AG08395 (cell line): ENCODE measurements at places on chromosomes 16 and 17.

GRCh38 chr16:21126518-21126917 is 24.1 kb downstream of the DNAH3 start:
- DNase-seq: no peak

DNA sequence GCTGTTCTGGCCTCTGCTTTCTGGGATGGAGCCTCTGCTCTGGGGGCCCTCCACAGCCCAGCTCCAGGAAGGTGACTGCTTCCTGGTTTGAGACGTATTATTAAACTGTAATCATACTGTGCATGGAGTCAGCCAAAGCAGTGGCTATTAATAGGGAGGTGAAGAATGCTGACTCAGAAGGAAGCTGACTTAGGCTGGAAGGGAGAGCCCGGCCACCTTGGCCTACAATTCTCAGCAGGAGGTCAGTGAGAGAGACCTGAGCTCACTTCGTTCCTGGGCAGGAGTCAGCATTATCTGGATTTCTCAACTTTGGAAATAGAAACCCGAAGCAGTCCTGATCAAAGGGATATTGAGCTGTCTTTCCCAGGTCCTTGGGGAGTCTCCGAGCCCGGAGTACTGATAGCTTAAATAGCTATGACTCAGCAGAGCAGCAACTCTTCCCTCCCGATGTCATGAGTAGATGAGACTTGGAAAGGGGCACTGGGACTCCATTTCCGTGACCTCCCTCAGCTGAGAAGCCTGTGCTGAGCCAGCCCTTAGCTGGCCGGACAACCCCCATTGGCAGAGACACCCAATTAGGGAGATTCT is 91.8 kb downstream of the YPEL2 start:
- peak; percentile 63 for DNase-seq

- DNase-seq: peak; percentile 68
Observed at GRCh38 chr16:31875112-31875803, 1.7 kb downstream of the ZNF267 start.

DNA sequence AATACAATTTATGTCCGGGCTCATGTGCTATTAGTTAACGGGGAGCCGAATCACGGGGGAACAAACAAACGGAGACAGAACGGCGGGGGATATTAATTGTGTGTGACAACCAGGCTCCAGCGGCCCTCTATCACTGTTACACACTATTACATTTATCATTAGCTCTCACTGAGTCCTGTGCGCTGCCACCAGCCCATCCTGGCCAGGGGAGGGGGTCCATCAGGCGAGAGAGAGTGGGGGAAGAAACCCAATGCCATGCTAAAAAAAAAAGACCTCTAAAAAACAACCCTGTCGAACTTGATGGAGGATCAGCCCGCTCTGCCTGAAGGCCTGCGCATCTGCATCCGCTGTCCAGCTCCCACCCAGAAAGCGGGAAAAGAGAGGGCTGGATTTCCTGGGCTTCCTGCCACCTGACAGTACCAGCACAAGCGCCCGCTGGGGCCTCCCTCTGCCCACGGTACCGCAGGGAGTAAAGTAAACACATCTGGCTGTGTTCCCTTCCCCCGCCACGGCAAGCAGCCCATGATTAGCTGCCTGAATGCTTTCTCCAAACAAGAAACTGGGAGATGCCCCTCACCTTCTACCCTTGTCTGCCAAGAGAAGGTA is 41.7 kb downstream of the PIPOX start:
- no peak for DNase-seq

DNA sequence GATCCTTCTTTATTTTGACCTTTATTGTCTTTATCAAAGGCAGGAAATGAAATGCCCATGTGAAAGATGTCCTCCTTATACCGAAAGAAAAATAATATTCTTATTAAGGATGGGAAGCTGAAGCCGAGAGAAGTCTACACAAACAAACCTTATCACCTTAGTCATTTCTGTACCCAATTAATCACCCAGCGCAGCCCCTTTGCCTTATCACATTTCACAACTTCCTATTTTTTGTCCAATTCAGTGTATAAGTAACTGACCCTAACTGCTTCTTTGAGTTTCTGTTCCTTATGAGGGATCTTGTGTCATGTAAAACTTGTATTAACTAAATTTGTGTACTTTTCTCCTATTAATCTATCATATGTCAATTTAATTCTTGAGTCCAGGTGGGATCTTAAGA is 16.4 kb upstream of the CCL23 start:
- DNase-seq: no peak

DNA sequence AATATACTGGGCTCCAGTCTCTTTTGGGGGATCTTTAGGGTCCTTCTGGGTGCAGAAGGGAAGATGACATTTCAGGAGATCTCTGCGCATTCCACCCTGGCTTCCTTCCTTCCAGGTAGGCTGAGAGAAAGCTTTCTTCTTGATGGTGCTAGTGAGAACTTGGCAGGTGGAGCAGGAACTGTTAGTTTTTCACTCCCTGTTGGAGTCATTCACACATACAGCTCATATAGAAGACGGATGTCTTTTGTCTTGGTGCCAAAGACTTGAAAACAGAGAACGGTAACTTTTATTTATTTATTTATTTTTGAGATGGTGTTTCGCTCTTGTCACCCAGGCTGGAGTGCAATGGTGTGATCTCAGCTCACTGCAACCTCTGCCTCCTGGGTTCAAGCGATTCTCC is 43.9 kb downstream of the PITPNC1 start:
- no peak for DNase-seq

GRCh38 chr17:47785538-47786123 is 36.0 kb downstream of the OSBPL7 start:
- peak; percentile 12 for DNase-seq

DNA sequence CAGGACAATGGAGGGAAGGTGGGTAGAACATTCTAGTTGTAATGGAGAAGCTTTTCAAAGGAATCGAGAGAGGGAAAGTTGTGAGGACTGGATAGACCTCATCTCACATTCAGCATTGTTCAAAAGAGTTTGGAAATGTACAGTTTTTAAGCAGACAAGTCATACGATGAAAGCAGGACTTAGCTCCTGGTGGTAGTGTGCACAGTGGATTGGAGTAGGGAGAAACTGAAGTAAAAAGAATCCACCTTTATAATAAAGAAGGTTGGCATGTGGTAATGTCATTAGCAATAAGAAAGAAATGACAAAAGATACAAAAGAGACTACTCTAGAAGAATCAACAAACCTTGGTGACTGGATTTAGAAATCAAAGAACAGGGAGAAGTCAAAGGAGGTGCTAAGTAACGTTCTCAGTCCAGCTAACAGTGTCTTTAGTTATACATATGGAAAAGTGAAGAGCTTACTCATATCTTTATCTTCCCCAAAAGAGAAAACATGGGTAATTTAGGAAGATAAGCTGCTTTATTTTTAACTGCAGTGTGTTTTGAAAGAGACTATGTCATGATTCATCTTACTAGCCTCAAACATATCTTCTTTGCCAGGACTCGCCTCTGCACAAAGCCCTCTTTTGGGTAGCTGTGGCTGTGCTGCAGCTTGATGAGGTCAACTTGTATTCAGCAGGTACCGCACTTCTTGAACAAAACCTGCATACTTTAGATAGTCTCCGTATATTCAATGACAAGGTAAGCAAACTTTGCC is 18.7 kb upstream of the EVI2A start:
- DNase-seq: peak; percentile 57

DNA sequence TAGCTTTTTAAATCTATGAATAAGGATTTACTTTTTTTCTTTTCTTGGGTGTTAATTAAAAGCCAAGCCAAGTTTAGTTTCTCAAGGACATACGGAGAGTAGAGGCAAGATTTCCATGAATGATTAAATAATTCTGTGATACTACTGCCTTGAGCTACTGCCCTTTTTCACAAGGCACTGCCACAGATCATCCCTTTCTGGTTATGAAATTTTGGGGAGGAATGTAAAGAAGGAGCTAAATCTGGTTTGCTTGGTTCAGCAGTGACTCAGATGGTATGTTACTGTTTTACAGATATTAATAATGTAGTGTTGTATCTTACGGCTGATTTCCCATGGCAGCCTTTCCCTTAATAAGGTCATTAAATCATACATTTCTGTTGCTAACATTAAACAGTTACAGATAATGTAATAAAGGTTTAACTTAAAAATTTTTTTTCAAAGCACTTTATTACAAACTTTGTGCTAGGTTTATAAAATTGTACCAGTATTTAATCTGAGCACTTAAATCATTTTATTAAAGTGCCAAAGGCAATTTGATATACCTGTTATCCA is 2.6 kb downstream of the WSB1 start:
- DNase-seq: peak; percentile 59

GRCh38 chr17:4939546-4939795 is 375 bp downstream of the SLC25A11 start:
- no peak for DNase-seq

DNA sequence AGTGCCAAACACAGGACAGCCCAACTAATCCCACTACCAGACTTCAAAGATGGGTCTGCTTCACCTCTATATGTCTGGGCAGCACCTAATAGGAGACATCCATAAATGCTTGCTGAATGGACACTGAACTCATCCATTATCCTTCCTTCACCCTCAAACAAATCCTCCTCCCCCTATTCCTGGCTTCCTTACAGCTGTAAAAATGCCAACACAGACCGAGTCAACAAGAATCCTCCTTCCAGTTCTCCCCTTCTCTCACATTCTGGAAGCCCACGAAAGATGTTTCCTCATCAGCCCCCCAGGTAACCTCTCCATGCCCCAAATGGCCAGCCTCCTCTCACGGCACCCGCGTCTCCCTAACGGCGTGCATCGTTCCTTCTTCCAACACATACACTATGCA is 12.3 kb downstream of the PELP1 start:
- no peak for DNase-seq

DNA sequence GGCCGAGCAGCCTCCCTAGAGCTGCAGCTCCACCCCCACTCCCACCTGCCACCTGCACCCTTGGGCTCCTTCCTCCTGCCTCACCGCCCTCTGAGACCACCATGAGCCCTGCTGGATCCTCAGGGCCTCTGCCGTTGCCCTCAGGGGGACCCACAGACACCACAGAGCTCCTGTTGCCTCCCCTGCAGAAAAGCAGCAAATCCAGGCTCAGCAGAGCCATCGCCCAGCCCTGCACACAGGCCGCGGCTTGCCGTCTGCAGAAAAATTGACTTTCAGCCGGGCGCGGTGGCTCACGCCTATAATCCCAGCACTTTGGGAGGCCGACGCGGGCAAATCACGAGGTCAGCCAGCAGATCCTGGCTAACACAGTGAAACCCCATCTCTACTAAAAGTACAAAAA is 7.0 kb upstream of the PPP1R27 start:
- no peak for DNase-seq

- DNase-seq: peak; percentile 56
Observed at GRCh38 chr16:17520561-17520960, 49.8 kb upstream of the XYLT1 start.

DNA sequence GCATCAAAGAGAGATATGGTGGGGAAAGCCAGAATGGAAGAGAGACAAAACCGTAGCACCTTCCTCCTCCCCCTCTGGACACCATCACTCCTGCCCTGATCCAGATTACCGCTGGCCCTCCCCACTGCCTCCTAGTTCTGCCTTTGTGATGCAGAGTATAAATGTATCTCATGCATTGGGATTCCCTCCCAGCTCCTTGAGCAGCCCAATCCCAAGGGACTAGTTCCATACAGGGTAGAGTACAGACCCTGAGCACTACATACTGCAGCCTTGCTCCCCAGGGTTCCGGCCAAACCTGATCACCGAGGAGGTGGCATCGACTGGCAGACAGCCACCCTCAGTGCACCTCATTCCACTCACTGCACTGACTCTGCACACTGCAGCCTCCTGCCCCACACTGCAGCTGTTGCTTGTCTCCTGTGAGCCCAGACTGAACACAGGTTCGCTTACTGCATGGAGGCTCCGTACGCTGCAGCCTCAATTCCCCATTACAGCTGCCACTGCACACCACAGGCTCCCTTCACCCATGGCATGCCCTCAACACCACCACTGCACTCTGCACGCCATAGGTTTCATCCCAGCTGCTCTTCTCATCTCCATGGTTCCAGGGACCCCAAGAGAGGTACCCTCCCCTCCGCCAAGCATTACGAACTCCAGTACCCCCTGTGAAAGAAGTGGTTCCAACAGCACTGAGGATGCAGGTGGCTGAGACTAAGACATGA is 1.7 kb upstream of the THRA start:
- DNase-seq: no peak

DNA sequence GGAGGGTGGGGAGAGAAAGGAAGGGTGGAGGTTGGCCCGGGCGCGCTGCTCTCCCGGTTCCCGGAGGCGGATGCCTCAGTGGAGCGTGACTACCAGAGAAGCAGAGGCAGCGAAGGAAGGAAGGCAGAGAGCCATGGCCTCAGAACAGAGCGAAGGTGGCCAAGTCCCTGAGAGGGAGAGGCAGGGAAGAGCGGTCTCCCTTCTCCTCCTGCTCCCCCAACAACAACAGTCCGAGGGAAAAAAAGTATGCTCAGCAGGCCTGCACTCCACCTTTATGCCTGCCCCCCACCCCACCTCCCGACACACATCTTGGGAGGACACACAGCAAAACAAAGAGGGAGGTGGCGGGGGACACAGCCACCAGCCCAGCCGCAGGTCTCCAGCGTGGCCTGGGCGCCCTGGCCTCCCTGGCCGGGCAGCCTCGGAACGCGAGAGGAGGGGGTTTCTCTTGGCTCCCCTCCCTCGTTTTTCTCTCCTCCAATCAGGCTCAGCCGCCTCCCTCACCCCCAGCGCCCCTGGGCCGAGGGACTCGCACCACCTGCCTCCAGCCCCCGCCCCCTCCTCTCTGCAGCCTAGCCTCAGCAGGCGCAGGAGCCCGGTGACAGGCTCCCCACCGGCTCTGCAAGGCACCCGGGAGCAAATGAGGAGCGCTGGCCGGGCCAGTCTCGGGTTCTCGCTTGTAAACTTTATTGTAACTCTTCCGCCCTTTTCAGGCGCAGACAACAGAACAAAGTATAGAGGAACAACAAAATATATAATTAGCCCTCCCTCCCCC is 1.1 kb upstream of the HOXB7 start:
- DNase-seq: peak; percentile 35

GRCh38 chr17:4739122-4740024 is at the start of the genes CXCL16 and ZMYND15:
Gene CXCL16, minus strand, starts transcription at chr17:4739928. Its CDS starts 589 bp downstream, at chr17:4739339.
Gene ZMYND15, plus strand, starts transcription at chr17:4739833. Its CDS starts 716 bp downstream, at chr17:4740549.
- DNase-seq: peak; percentile 57

GRCh38 chr16:54545854-54546511 is 259.4 kb upstream of the IRX3 start:
- DNase-seq: no peak

DNA sequence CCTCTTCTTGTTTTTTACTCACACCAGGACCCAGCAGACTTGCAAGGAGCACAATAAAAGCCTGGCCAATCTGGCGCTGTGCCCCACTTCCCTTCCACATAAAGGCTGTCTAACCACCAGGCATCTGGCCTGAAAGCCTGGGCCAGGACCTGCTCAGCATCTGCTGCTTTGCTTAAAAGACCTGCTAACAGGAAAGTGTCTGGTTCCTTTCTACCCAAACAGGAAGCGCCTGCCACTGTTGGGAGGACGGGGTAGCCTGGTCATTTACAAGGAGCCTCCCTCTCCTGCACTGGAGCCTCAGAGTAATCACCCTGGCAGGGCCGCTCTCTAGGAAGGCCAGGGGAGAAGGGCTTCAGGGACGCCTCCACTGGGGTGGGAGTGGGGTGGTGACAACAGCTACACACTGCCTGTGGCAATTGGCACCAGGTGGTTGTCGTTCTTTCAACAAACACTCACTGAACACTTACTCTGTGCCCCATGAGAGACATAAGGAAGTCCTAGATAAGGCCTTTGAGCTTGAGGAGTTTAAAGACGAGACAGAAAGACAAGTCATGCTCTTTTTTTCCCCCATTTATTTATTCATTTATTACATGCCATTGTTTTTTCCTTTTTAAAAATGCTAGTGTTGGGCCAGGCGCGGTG is 6.3 kb upstream of the MMP28 start:
- no peak for DNase-seq
